ENCODE measurements at places on chromosomes 7 and 10. TPM values are rescaled to one million over a fixed set of nuclear protein-coding genes. Genes with fewer than 3 reads are reported as not detected.

DNA sequence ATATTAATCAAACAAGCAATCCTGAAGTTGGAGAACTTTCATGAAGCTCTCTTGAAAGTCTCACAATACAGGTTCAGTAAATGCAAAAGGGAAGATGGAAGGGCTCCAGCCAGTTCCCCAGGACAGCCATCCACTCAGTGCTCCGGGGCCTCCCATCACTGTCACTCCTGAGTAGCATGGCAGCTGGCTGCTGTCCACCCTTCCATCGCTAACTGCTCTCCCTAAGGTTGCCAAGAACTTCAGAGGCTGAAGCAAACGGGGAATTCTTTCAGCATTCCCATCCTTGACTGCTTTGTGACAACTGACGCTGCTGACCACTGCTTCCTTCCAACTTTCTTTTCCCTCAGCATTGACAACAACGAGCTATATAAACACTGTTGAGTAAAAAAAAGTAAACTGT is 69.1 kb downstream of the VPS41 start:
- DNase-seq, result no peak

DNA sequence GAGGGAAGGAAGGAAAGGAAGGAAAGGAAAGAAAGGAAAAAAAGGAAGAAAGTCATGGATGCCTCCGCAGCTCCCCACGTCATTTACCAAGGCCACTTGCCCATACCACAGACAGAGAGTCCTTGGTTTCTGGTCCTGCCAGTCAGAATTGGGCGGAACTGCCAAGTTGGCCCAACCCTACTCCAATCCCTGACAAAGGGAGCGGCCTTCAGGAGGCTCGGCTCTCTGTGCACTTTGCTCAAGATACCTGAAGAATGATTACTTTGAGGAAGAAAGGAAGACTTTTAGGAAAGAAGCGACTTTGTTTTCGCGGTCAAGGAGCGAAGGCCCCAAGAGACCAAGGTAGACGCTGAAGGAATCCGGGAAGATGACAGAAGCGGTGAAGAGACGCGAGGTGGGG is 49.1 kb upstream of the FXYD4 start:
- no peak for DNase-seq

DNA sequence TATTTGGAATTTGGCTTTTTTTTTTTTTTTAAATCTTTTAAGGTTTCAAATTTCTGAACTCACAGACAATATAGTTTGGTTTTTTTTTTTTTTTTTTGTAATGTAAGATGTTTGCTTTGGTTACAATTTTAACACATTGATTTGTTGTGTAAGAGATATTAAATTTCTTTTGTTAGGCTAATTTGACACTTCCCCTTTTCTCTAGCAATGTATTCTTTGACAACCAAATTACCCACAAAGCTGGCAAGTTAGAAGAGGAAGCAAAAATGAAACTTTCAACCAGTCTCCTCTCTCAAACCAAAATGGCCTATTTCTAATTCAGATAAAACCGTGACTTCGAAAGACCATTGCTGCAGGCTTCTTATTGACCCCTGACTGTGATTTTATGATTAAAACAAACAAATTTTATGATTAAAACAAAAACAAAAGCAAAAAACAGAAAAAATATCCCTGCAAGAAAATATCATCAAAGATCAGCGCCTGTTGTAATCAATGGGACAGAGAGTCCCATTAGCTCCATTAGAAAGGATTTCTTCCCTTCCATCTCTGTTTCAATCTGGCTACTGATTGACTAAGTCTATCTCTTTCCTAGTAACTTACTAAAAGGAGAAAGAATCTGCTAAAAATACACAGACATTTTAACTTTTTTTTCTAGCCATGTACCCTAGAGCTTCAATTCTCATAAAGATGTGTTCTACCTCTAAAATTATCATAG is 489.2 kb downstream of the MDFIC start:
- no peak for DNase-seq

- peak; percentile 10 for DNase-seq
Observed at GRCh38 chr7:3243680-3244079, 57.4 kb upstream of the SDK1 start.

GRCh38 chr10:86709396-86710185 is 41.3 kb downstream of the LDB3 start:
- DNase-seq, result no peak

- DNase-seq, result no peak
Observed at GRCh38 chr7:55590517-55591281, 18.4 kb upstream of the VOPP1 start.

SEC31B gene
- total RNA-seq, result 0.34 TPM

DNA sequence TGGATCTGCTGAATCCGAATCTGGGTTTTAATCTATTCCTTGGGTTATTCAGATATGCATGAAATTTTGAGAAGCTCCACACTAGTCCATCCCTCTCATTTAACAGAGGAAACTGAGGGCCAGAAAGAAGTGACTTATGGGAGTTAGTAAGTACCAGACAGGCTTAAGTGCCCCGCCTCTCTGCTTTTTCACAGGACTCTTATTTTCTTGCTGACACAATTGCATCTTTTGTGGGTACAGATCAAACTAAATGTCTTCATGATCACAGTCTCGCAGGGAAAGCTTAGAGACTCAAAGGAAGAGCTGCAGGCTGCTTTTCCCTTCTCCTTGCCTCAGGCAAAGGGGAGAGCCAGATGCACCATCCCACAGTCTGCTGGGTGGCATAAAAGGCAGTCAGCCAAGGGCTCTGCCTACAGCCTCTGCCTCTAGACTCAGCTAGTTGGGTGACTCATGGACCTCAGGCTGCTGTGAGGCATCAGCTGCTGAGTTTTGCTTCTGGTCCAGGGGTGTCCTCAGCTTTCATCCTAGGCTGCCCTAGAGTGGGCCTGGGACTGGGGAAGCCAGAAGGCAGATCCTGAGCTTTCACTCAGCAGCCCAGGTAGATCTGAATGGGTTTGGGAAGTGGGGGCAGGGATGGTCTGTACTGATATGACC is 11.6 kb downstream of the GOLGA7B start:
- DNase-seq, result peak; percentile 89
